ENCODE measurements at places on chromosomes 1 and 21.

- no peak for DNase-seq
Observed at GRCh38 chr21:42305707-42306147, 9.5 kb downstream of the TFF3 start.

DNA sequence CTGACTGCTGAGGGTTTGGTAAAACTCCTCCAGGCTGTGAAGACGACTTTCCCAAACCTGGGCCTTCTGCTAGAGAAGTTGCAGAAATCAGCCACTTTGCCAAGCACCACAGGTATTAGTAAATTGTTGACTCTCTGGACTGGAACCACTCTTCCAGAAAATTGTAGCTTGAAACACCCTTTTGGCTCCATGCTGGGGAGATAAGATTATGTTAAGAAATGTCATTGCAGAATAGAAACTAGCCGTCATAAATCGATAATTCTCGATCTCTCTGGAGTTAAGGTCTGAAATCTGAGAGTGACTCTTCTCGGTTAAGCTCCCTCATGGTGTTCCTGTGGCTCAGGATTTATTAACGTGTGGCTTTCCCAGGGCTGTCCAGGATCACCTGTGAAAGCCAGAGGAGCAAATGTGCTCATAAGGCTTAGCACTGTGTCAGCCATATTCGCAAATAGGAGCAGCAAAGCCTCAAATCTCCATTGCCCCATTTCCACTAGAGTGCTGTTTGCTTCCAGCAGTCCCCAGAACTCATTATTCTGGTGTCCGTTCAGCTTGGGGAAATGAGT is 54.6 kb downstream of the ZBTB40 start:
- DNase-seq, result no peak

- DNase-seq, result no peak
Observed at GRCh38 chr1:170707959-170708655, 44.2 kb downstream of the PRRX1 start.

DNA sequence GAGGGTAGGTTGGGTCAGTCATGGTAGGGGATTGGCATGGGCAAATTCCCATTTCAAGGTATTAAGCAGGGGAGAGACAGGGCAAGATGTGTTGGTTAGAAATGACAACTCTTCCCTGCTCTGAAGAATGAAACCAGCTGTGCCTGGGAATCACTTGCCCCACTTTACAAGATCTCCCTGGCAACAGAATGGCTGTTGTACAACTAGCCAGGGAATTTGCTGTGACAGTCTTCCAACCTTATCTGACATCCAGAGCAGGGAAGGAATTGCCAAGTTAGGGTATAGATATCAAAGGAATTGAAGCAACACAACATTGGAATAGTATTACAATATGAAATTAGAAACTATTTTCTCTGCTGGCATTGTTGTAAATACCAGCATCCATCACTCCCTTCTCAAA is 154.7 kb downstream of the CACNA1E start:
- DNase-seq, result no peak

GRCh38 chr1:97505289-97505688 is 415.5 kb downstream of the DPYD start:
- no peak for DNase-seq

- DNase-seq, result peak; percentile 98
Observed at GRCh38 chr1:235866913-235867845, 473 bp upstream of the LYST start.

- DNase-seq, result no peak
Observed at GRCh38 chr21:27219068-27219467, 252.2 kb upstream of the ADAMTS5 start.

DNA sequence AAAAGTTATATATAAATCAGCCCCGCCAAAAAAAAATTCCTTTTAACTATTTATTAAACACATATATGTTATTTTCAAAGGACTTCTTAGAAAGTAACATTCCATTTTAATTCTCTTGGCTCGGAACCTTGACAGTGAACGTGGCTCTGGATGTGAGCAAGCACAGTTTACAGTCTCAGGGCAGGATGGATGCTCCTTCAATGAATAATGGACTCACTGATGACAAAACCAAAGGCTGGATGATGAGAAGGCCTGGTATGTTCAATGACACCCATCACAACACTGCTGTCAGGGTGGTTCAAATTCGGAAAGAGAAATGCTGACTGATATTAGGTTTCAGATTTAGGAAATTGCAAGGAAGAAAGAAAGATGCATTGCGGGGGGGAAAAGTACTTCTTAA is 148.8 kb downstream of the SIPA1L2 start:
- DNase-seq, result no peak

DNA sequence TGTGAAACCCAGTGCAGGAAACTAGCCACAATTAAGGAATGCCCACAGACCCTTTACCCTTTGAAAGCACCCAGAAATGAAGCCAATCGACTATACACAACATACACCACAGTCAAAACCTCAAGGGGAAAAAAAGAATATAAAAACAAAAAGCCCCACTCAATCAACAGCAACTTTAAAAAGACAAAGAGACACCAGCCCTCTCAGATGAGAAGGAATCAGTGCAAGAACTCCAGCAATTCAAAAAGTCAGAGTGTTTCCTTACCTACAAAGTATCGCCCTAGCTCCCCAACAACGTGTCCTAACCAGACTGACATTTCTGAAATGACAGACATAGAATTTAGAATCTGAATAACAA is 147.7 kb downstream of the CHD1L start:
- DNase-seq, result no peak

DNA sequence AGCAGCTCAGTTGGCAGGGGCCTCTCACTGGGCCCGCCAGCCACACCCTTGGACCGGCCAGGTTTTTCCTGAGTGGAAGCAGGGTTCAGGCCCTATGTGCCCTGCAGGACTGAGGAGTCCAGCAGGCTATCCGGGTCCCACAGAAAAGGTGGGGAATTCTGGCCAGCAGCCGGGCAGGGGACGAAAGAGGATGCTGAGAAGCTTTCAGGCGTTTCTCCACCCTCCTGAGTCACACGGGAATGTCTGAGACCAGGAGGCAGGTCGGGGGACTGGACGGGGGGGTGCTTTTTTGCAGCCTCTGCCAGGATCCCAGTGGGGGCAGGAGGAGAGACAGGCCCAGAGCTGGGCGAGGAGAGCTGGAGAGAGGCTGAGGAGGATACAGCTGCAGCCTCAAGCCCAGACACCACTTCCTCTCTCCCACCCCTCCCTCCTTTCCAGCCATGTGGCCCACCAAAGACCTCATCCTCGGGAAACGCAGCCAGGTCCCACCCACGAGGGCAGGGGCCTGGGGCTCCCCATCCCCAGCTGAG is 105.4 kb downstream of the SPSB1 start:
- DNase-seq, result no peak

- no peak for DNase-seq
Observed at GRCh38 chr1:23274134-23274505, 56.8 kb upstream of the HTR1D start.

Data from stimulated activated CD8-positive, alpha-beta memory T cell treated with anti-CD3 and anti-CD28 coated beads, Interleukin-12 subunit alpha, Interleukin-12 subunit beta, amount 100 ng/mL, for 4 hours (primary cell).